NAMALWA (cell line): ENCODE measurements at places on chromosomes 1 and 21.

GRCh38 chr1:108880850-108881249 lies 4.1 kb downstream of the GPSM2 start:
- no peak for DNase-seq

GRCh38 chr1:222817529-222817928 lies 2.7 kb downstream of the DISP1 start:
- DNase-seq: no peak

GRCh38 chr21:25895565-25896205 lies 160.9 kb downstream of the GABPA start:
- DNase-seq: peak; percentile 74

DNA sequence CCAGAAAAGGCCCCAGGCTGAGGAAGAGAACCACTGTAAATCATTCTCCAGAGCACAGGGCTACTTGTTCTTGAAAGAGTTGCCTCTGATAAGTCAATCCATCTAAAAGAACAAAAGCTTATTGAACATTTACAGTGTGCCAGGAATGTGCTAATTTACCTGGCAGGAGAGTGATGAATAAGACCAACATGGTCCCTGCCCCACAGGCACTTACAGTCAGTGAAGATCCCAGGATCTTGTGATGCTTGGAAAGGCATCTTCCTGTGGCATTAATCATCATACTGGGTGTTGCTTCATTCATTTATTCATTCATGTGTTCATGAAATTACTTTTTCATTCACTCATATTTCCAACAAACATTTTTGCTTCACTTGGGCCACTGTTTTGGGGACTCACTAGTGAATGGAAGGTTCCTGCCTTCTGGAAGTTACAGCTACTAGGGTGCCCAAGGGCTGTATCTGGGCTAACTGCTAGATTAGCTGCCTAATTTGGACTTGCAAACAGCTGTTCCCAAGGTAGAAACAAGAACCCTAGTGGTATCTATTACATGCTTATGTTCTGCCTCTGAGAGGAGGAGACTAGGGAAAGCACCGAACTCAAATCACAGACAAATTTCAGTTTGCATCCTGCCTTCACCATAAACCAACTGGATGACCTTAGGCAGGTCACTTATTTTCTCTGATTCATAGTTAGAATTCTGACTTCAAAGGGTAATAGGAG lies 133.5 kb downstream of the CLIC6 start:
- no peak for DNase-seq

- DNase-seq: peak; percentile 45
Measured at GRCh38 chr1:152623203-152623844, 421 bp upstream of the LCE3A start.

- DNase-seq: peak; percentile 37
Measured at GRCh38 chr1:107132195-107132594, 8.6 kb upstream of the NTNG1 start.

DNA sequence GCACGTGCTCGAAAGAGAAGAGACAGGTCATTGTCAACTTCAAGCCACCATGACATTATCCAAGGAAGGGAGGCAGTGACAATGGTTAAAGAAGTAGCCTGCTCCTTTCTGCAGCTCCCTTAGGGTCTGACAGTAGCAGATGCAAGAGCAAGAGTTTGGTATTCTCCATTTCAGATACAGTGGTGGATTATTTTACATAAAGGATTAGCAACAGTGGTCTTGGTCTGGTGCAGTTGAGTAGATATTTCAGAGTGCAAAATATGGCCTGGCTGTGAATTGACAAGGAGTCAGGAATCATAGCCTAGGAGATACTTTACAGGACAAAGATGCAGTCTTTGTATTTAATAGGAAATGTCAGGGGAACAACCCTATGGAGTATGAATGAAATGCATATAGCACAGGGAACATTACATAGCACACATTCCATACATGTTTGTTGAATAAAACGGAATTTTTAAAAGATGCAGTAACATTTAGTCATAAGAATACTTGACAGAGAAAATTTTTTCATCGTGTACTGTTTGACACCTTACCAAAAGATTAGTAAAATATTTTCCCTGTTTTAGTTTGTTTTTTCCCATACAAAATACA lies 41.8 kb downstream of the CHRM3 start:
- DNase-seq: no peak

DNA sequence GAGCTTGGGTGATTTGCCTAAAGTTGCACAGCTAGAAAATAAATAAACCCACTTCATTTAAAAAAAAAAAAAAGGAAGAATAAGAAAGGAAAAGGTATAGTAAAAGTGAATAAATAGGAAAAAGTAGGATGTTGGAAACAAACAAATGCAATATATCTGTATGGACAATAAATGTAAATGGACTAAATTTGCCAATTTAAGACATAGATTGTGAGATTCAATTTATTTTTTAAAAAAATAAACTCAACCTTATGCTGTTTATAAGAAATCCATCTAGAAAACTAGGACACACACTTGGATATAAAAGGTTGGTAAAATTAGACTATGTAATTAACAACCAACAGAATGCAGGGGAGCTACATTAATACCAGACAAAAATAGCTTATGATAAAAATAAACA lies 300.0 kb downstream of the AJAP1 start:
- no peak for DNase-seq

- peak; percentile 19 for DNase-seq
Measured at GRCh38 chr1:90862782-90863181, 145.7 kb upstream of the BARHL2 start.

DNA sequence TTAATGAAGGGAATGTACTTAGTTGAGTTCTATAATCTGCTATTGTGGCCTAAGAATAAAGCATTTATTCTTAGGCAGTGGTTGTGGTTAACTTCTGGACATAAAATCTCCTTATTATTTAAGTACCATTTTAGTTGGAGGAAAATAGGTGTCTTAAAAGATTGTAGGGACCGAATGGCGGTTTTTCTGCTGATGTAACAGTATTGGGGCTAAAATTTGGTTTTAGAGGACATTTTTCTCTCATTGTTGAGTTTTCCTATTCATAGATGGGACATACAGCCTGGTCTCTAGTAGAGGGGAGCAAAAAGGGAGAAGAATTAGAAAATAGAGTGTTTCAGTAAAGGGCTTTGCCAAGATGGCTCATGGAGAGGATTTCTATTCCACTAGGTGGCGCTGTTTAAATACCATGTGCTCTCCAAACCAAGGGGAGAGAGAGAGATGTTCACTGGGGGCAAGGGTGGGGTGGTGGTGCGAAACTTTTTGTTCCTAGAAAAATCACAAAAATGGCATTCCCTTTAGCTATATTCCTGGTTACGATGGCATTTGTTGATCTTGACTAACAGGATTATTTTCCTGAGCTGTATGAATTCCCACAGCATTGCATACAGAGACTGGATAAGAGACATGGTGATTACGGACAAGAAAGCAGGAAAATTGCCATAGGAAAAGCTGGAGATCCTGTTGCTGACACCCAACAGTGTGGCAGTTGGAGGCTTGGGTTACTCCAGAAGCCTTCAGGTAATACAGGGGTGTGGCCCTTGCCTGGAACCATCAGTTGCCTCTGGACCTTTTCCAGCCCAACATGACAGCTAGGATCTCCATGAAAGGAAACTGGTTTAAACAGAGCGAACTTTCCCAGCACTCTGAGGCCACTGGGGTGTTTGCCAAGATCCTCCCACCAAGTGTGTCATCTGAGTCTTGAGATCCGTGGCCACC lies 18.2 kb upstream of the FCGR2A start:
- peak; percentile 89 for DNase-seq

GRCh38 chr1:225962440-225962975 lies 21.5 kb upstream of the LEFTY2 start:
- DNase-seq: peak; percentile 47

DNA sequence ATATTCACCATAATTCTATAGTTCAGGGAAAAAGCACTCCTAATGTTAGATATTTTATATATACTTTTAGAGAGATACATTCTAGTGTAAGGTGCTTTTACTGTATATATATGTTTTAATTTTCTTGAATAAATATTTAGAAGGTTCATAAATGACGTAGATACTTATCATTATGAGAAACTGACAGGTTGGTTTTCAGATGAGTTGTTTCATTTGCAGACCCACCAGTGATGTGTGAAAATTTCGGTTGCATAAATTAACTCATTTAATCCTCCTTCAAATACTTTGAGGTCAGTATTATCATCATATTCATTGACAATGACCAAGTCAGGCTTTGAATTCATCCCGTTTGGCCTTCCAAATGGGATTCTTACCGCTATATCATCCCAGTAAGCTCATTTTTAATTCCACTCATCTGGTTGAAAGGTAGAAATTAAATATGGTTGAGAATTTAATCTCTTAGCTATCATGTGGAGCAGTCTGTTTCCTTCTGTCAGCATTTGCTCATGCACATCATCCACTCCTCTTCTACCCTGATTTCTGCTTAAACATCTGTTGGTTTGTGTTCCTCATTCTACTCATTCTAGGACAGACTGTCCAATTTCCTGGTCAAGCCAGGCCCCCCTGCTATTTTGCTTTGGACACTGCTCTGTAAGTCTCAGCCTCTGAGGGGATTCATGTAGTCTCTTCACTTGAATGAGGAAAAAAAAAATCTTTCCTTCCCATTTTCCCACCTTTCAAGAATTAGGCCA lies 1156.6 kb downstream of the PLA2G4A start:
- no peak for DNase-seq

- DNase-seq: no peak
Measured at GRCh38 chr1:48048980-48049379, 51.8 kb upstream of the TRABD2B start.

GRCh38 chr1:214193691-214194090 lies 87.3 kb upstream of the SMYD2 start:
- DNase-seq: no peak

DNA sequence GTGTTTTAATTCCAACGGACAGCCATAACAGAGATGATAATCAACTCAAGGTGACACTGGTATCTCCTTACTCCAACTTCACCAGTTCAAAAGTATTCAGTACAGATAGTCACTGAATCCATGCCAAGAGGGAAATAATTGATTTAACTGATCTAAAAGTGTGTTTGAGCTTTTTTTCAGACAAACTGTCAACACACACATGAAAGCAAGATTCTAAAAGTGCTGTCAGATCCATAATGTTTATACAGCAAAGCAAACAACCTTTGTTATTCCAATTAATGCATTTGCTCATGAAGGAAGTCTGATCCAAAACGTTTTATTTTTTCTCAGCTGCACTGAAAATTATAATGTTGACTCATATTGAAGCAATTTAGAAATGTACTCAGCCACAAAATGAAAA lies 5.9 kb upstream of the PRKAA2 start:
- no peak for DNase-seq

GRCh38 chr1:188129856-188130838 lies 1301.4 kb downstream of the PLA2G4A start:
- DNase-seq: no peak

DNA sequence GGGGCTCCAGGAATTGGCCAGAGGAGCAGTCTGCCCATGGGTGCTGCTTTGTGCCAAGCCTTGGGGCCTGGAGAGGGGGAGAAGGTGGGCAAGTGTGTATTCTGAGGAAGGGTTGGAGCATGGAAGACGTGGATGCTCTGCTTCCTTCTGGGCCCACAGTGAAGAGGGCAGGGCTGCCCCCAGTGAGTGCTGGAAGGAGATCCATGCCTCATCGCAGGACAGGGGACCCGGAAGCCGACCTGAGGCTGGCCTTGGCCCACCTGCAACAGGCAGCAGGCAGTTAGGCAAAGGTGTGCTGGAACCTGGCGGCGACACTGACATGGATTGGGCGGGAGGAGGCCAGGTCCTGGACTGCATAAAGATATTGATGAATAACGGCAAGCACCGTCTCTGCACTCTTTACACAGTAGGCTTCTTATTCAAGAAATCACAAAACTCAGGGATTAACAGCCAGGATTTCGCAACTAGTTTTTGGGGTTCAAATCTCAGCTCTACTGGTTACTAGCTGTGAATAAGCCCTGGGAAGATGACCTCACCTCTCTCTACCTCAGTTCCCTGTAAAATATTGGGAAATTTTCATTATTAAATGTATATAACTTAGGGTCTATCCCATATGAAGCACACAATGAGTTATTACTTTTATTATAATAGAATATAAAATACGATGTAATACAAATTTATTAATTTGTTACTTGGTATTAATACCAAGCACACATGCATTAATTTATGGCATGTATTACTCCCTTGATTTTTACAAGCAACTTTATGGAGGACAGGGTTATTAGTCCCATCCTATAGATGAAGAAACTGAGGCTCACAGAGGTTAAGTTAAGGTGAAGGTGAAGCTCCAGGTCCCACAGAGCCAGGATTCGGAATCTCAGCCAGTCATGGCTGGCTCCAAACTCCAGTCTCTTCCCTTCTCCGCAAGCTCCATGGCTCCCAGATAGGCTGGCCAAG lies 62.3 kb downstream of the DHRS3 start:
- DNase-seq: no peak

- DNase-seq: no peak
Measured at GRCh38 chr1:64186138-64186897, 17.1 kb upstream of the UBE2U start.

GRCh38 chr21:33478935-33479678 lies 667 bp downstream of the TMEM50B start:
- DNase-seq: peak; percentile 68

DNA sequence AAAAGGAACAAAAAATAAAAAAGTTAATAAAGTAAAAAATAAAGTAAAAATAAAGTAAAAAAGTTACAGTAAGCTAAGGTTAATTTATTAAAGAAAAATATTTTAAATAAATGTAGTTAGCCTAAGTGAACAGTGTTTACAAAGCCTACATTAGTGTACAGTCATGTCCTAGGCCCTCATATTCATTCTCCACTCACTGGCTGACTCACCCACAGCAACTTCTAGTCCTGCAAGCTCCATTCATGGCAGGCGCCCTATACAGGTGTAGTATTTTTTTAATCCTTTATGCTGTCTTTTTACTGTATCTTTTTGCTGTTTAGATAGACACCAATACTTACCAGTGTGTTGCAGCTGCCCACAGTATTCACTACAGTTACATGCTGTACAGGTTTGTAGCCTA lies 12.4 kb downstream of the ADAR start:
- no peak for DNase-seq

DNA sequence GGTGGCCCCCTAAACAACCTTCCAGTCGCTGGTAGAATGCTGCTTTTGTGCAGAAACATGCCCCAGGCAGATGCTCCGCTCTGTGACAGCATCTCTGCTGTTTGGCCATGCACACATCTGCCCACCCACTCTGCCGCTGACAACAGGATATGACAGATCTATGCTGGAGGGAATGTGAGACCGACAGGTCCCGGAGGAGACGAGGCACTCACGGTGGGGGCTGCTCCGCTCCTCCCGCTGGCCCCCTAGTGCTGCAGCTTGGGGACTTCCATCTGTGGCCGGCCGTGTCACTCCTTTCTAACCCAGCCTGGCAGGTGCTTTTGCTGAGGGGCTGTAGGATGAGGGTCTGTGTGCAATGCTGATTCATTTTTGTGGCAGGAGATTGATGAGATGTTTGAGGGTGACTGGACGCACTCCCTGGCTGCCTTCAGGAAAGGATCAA lies 49.1 kb upstream of the DMRTB1 start:
- DNase-seq: no peak
